ENCODE measurements at places on chromosomes 1 and 21. TPM values are rescaled to one million over a fixed set of nuclear protein-coding genes. Genes with fewer than 3 reads are reported as not detected.

The KDM5B gene
- 112 TPM for polyA plus RNA-seq

DNA sequence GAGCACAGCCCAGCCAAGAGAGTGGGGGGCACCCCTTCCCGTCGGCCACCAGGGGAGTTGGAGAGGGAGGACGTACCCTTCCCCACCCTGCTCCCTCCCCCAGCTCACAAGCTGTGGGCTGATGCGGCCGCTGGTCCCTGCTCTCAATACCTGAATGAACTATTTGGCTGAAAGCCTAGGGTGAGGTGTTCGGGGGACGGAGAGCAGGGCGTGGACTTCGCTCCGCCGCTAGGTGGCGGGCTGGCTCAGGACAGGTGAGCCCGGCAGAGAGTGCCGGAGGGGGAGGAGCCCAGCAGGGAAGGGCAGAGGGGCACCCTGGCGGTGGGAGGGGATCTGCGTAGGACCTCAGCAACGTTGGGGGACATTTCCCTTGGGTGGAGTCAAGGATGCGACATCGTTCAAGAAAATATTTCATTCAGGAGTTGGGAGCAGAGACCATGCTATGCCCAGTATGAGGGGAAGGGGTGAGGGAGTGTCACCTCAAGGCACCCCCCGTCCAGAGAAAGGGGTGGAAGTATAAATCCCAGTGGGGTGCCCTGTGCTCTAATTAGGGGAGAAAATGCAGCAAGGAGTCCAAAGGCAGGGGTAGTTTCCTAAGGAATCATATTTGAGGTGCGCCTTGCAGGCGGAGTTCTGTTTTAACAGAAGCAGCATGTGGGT is 12.0 kb upstream of the RHBG start:
- no peak for DNase-seq

The KCNJ9 gene
- polyA plus RNA-seq, result 0.05 TPM

GRCh38 chr1:179153217-179153616 is 71.3 kb downstream of the TOR3A start:
- DNase-seq, result no peak

GRCh38 chr21:27418346-27418745 is 451.5 kb upstream of the ADAMTS5 start:
- no peak for DNase-seq

DNA sequence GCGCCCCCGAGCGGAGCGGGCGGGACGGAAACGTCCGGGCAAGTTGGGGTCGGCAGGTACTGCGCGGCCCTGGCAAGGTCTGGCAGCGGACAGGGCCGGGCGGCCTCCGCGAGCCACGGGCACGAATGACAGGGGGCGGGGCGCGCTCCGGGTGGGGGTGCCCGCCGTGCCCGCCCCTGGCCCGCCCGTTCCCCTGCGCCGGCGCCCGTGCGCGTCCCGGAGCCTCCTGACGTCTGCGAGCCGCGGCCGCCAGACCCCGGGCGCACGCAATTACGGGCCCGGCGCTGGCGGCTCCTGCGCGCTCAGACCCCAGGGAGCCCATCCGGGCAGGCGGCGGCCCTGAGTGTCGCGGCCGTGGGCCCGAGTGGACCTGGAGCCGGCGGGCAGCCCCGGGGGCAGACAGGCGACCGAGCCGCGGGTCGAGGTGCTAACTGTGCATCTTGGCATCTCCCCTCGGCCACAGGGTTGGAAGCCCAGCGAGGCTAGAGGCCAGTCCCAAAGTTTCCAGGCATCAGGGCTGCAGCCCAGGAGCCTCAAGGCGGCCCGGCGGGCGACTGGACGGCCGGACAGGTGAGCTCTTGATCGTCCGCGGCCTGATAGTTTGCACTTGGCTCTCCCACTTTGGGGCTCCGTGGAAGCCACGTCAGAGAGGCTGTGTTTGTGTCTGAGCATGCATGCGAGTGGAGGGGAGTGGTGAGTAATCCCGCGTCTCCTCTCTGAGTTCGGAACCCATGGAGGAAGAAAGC is 918 bp downstream of the MIB2 start:
- no peak for DNase-seq

GRCh38 chr1:88472298-88472697 is 211.8 kb upstream of the PKN2 start:
- no peak for DNase-seq

DNA sequence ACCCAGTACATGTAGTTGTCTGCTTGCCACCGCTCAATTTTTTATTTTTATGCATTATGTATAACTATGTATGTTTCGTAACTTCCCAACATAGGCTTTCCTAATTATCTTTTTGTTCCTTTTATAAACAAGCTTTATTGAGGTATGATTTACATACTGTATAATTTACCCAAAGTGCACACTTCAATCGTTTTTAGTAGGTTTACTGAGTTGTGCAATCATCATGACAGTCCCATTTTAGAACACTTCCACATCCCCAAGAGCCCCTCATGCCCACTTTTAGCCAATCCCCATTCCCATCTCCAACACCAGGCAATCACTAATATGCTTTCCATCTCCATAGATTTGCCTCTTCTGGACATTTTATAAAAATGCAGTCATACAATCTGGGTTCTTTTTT is 14.3 kb upstream of the SLC1A7 start:
- no peak for DNase-seq

DNA sequence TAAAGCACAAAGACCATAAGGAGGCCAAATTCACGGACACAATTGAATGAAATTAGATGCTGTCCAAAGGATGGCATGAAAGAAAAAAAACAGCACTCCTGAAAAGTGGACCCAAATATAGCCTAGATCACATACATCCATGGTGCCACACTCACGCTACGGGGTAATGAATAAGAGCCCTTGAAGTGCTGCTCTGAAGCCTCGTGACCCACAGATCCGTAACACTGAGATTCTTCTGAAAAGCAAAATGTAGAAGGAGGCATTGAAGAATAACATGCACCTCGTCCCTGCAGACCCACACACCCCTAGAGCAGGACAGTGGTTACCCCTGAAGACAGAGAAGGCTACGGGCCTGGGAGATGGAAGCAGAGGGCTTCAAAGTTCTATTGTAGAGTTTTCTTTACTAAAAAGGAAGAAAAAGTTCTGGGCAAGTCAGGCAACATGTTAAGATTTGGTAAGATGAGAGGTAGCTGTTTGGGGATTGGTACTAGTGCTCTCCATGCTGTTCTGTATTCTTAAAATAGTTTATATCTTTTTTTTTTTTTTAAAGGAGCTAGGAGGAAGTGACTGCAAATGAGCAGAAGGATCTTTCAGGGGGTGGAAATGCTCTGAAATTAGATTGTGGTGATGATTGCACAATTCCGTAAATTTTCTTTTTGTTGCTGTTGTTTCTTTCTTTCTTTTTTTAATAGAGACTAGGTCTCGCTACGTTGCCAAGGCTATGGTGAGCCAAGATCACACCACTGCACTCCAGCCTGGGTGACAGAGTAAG is 4.1 kb upstream of the ITGB2 start:
- DNase-seq, result no peak

DNA sequence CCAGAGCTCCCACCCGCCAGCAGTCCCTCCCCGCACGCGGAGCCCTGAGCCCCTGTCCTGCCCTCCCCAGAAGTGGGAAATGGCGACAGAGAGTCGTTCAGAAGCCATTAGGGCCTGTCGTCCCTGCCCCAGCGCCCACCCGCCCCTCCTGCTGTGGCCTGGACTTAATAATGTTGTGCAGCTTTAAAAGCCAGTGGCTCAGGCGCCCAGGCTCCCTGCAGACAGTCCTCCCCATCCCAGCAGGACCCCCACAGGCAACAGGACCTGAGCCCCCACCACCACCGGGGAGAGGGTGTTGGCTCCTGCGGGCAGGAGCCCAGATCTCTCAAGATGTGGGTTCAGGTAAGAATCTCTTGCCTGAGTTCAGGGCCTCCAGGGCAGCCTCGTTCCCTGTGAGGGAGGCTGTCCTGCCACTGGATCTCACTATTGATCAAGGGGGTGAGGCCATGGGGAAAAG is 125.3 kb upstream of the RUNX3 start:
- DNase-seq, result no peak

The LCA5L gene
- polyA plus RNA-seq, result 3.8 TPM

DNA sequence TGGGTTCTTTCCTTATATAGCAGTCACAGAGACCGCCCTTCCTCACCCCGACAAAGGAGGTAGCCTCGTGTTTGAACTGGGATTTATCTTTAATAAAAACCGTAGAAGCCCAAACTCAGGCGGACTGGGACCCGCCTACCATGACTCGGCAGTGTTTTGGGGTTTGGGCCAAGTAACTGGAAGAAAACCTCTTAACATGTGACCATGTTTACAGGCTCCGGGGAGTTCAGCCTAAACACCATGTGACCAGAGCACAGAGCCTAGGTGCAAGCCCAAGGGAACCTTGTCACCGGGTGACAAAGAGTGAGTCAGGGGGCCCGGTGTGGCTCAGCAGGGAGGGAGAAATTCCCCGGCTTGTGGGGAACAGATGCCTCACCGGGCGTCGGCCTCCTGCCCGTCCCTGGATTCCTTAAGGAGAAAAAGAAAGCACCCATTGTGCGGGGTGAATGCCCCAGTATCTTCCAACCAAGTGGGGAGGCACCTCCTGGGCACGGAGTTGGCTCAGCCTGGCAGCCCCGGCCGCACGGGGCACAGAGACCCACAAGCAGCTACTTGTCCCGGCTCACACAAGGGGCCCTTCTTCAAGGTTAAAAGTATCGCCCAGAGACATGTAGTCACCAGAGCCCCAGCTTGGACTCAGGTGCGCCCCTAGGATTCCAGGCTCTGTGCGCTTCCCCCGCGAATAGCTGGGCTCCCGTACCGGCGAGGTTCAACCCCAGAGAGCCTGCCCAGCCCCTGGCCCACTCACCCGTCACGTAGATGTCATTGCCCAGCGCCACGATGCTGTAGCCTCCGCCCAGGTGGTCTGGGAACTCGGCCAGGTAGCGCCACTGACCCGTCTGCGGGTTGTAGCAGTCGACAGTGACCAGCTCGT is 1.4 kb downstream of the KLHL21 start:
- DNase-seq, result no peak

- DNase-seq, result no peak
Observed at GRCh38 chr1:239306426-239306825, 79.9 kb upstream of the CHRM3 start.

The PLD5 gene
- 0.90 TPM for polyA plus RNA-seq

The SLC9C2 gene
- 0.34 TPM for polyA plus RNA-seq

GRCh38 chr1:97348599-97349265 is 572.1 kb downstream of the DPYD start:
- no peak for DNase-seq

The FAM177B gene
- polyA plus RNA-seq, result not detected

- no peak for DNase-seq
Observed at GRCh38 chr1:153505576-153505975, 30.2 kb downstream of the S100A6 start.

The OR2L13 gene
- not detected for polyA plus RNA-seq

The CACNA1S gene
- polyA plus RNA-seq, result 0.50 TPM

DNA sequence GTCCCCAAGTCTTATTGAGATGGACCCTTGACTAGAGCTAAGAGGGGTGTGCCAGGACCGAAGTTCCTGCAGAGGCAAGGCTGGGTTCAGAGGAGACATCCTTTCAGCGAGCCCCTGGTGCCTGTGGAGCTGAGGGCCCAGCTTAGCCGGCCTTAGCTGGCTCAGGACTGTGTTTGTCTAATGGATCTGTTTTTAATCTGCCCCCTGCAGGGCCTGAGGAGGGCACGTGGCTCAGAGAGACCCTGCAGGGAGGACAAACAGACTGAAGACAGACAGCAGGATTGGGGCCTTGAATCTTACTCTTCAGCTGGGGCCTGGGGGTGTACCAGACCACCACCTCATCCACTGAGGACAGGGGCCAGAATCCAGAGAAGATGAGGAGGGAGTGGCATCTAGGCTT is 1.6 kb downstream of the CRABP2 start:
- DNase-seq, result no peak

DNA sequence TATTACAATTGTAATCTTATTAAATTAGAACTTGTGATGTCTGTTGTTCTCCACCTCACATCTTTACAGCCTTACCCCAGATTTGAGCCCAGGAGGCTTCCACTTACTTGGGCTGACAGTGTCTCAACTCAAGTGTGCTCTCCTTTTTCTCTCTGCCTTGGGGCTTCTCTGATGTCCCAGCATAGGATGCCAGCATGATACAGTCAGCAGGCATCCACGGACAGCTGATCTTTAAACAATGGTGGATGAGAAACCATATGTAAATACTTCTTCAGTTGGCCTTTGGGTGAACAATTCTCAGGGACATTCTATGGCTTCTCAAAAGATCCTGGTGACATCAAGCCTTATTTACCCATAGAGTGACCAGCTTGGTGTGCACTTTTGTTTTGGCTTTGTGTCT is 107.6 kb upstream of the GORAB start:
- no peak for DNase-seq

DNA sequence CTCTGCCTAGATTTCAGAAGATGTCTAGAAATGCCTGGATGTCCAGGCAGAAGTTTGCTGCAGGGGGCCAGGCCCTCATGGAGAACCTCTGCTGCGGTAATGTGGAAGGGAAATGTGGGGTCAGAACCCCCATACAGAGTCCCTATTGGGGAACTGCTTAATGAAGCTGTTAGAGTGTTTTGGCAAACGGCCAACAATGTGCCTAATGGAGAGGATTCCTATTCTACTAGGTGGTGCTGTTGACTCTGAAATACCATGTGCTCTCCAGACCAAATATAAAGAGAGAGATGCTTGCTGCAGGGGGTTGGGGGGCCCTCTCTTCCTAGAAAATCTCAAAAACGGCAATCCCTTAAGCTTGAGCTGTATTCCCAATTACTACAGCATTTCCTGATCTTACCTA is 57.1 kb upstream of the DR1 start:
- DNase-seq, result no peak

The IL24 gene
- polyA plus RNA-seq, result 0.23 TPM

The RGS13 gene
- polyA plus RNA-seq, result not detected

DNA sequence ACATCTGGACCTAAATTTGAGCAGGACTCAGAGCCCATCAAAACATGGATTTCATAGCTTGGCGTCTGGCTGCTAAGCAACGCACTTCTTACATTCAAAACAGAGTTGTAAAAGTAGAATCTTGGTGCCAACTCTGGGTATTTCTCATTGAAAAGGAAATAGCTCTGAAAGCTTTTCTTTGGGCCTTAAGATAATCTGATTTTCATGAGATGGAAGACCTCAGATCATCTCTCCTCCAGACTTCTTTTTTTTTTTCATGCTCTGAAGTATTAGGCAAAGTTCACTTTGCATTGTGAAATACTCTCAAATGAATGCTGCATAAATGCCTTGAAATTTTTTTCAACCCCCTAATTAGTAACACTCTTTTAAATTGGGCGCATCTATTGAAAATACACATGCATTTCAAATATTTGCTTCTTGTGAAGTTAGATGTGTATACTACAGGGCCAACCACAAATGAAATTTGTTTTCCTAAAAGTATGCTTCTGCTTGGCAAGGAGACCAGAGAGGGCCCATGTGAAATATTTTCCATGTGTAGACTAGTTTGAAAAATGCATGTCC is 4.2 kb downstream of the ADAMTS5 start:
- DNase-seq, result no peak

GRCh38 chr21:29639366-29640079 is 300.3 kb downstream of the GRIK1 start:
- DNase-seq, result no peak

The SPATA6 gene
- 19.5 TPM for polyA plus RNA-seq

The KPRP gene
- not detected for polyA plus RNA-seq

GRCh38 chr1:159957824-159958268 is 3.8 kb upstream of the SLAMF9 start:
- DNase-seq, result no peak

The TNFSF18 gene
- polyA plus RNA-seq, result 0.37 TPM
